NCI-H1417 treated with DMSO at 0.1 percent for 48 hours (cell line): ENCODE measurements at places on chromosomes 1 and 21.

DNA sequence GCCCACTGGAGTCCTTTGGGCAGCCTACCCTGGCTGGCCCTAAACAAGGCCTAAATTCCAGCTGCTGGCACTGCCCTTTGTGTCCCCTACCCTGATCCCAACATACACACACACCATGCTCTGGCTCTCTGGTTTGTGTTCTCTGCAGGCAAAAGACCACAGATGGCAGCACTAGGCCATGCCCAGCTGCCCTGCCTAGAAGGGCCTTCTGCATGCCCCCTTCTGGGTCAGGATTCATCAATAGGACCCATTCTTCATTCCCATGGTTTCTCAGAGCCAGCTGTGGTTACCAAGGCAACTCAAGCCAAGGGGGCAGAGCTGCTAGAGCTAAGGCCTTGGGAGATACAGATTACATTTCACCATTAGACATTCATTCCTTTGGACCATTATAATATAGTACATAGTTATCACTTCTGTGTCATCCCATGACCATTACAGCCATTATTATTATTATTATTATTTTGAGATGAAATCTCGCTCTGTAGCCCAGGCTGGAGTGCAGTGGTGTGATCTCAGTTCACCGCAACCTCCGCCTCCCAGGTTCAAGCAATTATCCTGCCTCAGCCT, 17.5 kb downstream of the ASAP3 start:
- DNase-seq, result no peak

GRCh38 chr1:210301615-210302000, 27.1 kb upstream of the HHAT start:
- DNase-seq, result no peak

- no peak for DNase-seq
These were observed 38.3 kb upstream of the F3 start for GRCh38 chr1:94579876-94580294.

GRCh38 chr1:53733447-53733931, 5.5 kb downstream of the GLIS1 start:
- DNase-seq, result no peak

DNA sequence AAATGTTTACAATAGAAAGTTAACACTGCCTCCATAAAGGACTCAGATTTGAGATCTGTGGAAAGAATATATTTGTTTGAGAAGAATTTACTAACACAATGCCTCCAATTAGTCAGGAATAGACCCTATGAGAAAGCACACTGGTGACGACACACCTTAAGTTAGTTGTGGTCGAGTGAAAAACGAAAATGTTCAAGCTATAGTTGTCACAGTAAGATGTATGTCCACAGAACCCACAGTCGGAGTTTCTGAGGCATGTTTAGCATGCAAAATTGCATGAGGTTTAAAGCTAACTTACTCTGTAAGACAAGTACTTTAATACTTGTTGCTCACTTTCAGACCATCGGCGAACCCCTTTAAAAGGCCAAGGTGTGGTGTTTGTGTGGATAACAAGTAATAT, 69.9 kb upstream of the SIPA1L2 start:
- DNase-seq, result no peak

DNA sequence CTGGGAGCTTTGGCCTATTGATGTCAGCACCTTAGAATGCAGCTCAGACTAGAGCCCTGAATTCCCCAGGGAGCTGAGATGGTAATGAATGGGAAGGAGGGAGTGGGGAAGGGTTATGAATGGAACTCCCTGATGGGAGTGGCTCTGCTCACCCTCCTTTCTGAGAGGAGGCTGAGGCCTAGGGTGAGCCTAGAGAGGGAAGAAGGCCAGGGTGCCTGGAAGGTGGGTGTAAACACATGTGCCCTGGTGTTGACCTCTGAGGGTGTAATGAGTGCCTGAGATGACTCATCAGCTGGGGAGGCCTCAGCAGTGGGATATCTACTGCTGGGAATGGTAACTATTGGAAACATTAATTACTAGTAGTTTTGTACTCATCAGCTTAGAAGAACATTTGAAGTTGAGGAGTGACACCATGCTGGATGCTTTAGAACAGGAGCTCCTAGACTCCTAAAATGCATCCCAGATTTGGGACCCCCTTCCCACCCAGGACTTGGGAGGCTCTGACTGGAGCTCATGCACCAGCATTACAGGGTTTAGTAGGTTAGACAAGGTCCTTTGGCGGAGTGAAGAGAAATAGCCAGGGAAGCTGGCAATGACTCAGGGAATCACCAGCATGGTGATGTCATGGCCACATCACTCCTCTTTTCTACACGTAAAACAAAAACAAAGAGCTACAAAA, 16.0 kb upstream of the PIGV start:
- no peak for DNase-seq

DNA sequence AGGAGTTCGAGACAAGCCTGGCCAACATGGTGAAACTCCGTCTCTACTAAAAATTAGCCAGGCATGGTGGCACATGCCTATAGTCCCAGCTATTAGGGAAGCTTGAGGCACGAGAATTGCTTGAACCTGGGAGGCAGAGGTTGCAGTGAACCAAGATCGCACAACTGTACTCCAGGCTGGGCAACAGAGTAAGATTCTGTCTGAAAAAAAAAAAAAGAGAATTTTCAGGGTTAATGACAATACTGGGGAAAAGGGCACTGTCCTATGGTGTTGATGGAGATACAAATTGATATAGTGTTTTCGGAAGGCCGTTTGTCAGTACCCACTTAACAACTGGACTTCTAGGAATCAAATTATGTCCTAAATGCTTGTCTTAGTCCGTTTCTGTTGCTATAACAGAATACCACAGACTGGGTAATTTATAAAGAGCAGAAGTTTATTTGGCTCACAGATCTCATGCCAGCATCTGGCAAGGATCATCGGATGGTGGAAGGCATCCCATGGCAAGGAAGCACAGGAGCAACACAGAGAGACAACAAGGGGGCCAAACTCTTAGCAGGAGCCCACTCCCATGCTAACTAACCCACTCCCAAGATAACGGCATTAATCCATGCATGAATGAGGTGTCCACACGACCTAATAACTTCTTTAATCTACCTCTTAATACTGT, 41.3 kb downstream of the ZBTB8A start:
- no peak for DNase-seq

GRCh38 chr1:39089931-39090521, 63.9 kb downstream of the NDUFS5 start:
- DNase-seq, result no peak

DNA sequence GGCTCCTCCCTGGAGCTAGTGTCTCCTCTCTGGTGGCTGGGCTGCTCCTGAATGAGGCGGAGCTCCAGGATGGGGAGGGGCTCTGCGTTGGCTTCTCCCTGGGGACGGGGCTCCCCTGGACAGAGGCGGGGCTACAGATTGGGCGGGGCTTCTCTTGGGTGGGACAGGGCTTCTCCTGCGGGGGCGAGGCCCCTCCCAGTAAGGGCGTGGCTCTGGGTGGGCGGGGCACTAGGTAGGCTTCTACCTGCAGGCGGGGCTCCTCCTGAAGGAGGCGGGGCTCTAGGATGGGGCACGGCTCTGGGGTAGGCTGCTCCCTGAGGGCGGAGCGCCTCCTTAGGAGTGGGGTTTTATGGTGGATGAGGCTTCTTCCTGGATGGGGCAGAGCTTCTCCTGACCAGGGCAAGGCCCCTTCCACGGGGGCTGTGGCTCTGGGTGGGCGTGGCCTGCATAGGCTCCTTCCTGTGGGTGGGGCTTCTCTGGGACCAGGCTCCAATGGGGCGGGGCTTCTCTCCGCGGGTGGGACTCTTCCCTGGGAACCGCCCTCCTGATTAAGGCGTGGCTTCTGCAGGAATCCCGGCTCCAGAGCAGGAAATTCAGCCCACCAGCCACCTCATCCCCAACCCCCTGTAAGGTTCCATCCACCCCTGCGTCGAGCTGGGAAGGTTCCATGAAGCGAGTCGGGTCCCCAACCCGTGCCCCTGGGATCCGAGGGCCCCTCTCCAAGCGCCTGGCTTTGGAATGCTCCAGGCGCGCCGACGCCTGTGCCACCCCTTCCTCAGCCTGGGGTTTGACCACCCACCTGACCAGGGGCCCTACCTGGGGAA, 22.7 kb upstream of the ARF1 start:
- DNase-seq, result no peak

- no peak for DNase-seq
These were observed 237.9 kb upstream of the PBX1 start for GRCh38 chr1:164320790-164321731.

DNA sequence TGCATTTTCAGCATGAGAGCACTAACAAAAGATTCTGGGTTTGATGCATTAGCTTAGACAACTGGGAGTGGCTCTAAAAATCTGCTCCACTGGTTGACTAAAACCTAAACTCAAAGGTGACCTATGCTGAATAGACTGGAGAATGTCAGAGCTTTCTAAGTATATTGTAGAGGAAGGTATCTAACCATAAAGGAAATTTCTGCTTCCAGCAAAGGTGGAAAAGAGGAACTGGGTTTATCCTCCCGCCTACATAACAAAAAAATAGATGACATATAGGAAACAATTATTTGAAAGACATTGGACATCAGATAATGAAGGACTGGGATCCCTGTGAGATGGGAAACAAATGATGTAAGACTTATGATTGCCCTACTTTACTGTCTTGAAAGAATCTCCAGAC, 35.8 kb upstream of the CR2 start:
- DNase-seq, result no peak

DNA sequence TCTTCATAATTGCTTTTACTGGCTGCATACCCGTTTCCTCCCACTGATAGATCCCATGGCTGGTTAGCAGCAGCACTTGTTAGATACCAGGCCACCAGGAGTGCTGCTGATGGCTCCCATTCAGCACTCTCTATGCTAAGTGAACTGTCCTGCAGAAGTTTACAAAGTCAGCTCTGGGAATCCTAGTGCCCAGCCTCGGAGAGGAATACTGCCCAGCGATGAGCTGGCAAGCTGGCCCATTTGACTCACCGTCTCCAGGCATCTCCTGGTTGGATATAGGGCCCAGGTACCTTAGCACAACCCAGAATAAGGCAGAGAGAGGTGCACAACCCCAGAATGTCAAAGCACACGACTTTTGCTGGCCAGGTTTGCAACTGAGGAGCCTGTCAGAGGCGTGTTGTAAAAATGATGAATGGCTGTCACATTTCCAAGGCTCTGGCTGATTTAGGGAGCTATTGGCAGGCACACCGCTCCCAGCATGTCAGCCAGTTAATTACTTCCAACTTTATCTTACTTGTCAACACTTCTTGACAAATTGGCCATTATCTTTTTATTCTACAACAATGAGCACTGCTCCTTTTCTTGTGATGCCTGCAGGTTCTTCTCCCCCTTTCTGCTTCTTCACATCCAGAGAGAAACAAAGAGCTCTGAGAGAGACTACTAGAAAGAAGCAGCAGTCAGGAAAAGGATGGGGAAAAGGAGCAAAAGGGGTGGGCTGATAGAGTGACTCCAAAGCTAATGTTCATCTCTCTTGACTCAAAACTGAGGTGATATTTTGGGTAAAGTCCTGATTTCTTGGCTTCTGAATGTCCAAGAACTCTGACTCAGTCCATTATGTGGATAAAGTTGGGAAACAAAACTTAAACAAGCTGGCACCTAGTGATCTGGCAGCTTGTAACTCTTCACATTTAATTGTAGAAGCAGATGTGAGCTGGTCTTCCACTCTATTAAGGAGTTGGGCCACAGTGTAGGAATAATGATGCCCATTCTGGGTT, 10.8 kb upstream of the ANGPTL7 start:
- DNase-seq, result peak; percentile 66

- DNase-seq, result no peak
These were observed 27.4 kb downstream of the SLC5A9 start for GRCh38 chr1:48249868-48250267.

- no peak for DNase-seq
These were observed 198.2 kb downstream of the GREM2 start for GRCh38 chr1:240413732-240414131.

DNA sequence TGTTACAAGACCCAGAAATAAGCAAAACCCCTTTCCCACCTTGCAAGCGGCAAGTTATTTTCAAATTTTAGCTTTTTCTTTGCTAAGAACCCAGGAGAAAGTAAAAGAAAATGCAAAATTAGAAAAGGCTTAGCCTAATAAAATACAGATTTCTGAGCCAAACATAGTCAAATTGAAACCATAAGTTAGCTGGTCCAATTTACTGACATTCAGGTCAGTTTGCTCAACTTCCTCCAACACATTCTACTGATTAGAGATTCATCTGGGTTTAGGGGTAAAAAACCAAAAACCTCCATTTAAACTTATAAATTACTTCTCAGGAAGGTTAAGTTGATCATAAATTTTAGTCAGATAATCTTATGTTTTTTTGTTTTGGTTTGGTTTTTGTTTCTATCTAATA, 701.8 kb upstream of the CXADR start:
- no peak for DNase-seq

GRCh38 chr1:28886731-28887418, 27.5 kb upstream of the EPB41 start:
- no peak for DNase-seq

DNA sequence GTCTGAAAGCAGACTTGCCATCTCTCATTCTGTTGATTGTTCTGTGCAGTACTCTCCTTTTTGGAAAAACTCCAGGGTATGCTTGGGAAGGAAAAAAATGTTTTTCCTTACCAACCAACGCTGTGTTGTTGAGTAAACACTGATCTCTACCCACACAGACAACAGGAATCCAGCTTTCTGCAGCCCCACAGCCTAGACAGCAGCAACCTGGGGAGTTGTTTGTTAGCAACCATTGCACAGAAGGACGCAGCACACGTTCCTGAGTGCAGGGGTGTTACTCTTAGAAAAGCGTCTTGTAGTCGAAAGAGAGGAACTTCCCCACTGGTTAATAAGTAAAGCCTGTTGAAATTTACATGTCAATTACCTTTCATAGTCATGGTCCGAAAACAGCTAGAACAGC, 56.6 kb downstream of the SMYD2 start:
- DNase-seq, result no peak
